ENCODE measurements at places on chromosomes 6 and 20.

GRCh38 chr20:24701027-24701426 is 231.6 kb downstream of the SYNDIG1 start:
- no peak for DNase-seq

DNA sequence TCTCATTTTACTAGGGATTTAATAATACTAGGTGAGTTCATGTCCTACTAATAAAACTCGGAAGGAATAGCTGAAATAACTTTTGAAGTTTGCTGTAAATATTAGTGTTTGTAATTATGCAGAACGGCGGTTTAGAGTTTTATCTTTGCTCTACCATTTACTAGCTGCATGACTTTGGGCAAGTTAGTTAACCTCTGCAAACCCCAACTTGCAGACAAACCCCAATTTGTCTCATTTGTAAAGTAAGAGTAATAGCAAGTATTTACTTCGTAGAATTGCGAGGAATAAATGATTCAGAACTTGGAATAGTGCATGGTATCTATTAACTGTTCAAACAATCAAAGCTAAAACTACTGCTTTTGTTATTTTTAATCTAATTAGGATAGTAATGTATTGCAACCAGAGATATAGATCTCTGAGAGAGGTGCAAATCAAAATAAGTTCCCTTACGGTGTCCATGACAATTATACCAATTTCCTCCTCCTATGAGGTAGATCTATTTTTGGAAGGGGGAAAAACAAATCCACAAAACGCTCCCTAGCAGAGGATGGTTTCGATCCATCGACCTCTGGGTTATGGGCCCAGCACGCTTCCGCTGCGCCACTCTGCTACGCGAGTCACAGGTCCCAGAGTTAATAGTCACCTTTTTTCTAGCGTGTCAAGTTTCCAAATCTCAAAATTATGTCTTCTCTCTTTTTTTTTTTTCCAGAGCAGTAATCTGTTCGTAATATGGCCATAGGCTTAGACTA is 35.1 kb upstream of the BTN3A2 start:
- DNase-seq, result peak; percentile 78

- no peak for DNase-seq
Measured at GRCh38 chr6:53735896-53736295, 58.9 kb upstream of the LRRC1 start.

DNA sequence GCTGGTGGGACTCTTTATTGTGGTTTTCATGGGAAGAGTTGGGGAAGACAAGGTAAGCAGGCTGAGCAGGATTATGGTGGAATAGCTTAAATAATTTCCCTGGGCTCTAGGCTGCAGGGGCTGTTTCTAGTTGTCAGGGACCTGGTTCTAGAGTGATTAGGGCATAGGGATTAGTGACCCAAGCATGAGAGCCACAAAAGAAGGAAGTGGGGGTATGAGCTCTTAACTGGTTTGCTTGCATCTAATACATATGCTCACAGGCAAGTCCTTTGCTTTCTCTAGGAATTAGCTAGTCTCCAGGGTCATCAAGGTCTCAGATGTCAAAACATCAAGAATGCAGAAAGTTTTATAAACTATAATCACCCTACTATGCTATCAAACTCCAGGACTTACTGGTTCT is 67.5 kb upstream of the NRN1 start:
- DNase-seq, result no peak

DNA sequence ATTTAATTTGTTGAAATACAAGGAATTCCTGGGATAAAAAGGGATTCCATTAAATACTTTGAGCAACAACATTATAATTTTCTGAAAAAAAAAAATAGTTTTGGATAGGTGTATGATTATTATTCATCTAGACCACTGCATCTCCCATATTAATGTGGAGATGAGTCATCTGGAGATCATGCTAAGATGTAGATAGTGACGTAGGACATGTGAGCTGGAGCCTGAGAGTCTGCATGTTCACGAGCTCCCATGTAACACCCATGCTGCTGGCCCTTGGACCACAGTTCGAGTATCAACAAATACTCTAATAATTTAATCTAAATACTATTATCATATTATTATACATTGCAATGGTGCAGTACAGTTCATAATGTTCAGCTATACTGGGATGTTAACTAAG is 91.6 kb downstream of the EPM2A start:
- no peak for DNase-seq

DNA sequence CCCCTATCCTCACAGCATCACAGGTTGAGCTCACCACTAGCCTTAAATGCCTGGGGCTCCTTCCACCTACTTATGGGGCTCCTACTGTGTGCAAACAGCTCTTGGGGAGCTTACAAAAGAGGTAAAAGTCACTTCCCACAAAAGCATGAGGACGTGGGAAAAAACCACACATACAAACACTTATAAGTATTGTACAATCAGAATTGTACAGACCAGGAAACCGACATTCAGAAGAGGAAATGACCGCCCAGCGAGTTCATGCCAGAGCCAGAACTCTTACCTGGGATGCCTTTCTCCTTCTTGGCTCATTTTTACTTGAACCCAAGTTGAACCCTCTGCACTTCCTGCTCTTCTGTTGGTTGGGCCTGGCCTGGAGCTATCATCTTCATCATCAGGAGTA is 6.3 kb upstream of the PPP1R16B start:
- DNase-seq, result no peak

GRCh38 chr6:109360791-109361190 is 21.5 kb downstream of the CD164 start:
- no peak for DNase-seq

- DNase-seq, result peak; percentile 24
Measured at GRCh38 chr20:10769700-10770099, 95.9 kb upstream of the JAG1 start.
